ENCODE measurements at places on chromosomes 1 and 21. TPM values are rescaled to one million over a fixed set of nuclear protein-coding genes. Genes with fewer than 3 reads are reported as not detected.

Gene RABIF
- 12.3 TPM for polyA plus RNA-seq

DNA sequence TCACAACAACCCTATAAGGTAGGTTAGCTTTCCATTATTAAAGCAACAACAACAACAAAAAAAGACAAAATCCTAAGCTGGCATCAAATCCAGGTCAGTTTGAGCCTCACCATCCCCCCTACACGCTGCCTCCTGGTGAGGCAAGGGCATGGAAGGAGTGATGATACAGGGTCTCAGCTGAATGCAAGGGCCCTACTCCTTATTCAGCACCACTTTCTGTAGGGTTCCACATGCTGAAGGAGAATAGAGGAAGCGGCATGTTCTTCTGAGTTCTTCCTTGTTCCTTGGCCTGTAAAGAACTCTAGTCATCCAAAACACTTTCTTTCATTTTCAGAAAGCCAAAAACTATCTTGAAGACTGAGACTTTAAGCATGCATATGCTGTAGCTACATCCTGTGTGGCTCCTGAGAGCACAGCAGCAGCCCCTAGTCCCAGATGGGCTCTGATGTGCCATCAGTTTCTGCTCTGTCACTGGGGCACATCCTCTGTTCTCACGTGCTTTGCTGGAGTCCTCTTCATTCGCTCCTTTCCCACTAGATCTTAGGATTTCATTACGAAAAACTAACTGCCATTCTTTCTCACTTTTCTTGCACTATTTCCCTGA, 6.2 kb downstream of the ILDR2 start:
- DNase-seq: no peak

GRCh38 chr1:51019811-51020210, 49.8 kb downstream of the CDKN2C start:
- DNase-seq: no peak

GRCh38 chr1:4367230-4367777, 287.1 kb upstream of the AJAP1 start:
- DNase-seq: no peak

Gene OR2AK2
- polyA plus RNA-seq: not detected

Data from right renal cortex interstitium (tissue), 3 donors.